ENCODE measurements at places on chromosomes 16 and 17.
A peak's percentile ranks its signal among the peaks of the same experiment; 100 is the strongest.

DNA sequence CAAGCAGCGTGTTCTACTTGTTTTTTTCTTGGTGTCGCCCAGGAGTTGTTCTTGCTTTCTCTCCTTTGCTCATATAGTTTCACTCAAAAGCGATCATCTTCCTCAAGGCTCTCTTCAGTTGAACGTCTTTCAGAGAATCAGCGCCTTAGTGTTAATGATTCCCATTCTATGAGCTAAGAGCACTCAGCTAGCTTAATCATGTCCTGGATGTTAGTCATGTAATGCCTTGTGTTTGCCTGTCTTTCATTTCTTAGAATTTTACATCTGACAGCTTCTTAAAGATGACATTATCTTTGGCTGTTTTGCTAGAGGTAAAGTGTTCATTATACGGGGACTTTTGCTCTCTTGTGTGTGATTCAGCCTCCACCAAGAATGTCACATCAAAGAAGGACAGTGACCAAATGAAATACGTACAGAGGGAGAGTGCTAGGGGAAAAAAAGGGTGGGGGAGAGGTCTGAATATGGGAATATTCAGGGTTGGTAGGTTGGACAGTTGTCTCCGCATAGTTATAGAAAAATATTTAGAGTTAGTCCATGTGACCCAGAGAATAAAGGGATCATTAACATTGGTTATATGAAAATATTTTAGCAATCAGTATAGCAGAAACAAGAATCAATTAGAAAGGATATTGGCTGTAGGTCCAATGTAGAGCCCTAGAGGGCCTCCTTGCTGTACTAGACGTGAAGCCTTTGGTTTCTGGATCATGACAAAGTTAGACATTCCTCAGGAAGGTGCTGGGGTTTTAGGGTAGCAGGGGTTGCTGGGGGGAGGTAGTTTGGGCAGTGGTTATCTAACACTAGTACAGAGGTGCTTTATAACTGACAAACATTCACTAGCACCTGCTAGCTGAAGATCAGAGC lies 31.9 kb upstream of the ANKFN1 start:
- H3K4me3 ChIP-seq = no peak overlapping the region
- H3K4me1 ChIP-seq = no peaks in the 10 kb centered on the region
- H3K27me3 ChIP-seq = no peaks in the 10 kb centered on the region
- H3K27ac ChIP-seq = no peak overlapping the region
- no peak for DNase-seq

GRCh38 chr16:54409982-54410381 lies 123.4 kb upstream of the IRX3 start:
- no peaks in the 10 kb centered on the region for H3K36me3 ChIP-seq
- H3K27ac ChIP-seq = no peak overlapping the region
- H3K27me3 ChIP-seq = no peaks in the 10 kb centered on the region
- no peaks in the 10 kb centered on the region for H3K4me1 ChIP-seq

DNA sequence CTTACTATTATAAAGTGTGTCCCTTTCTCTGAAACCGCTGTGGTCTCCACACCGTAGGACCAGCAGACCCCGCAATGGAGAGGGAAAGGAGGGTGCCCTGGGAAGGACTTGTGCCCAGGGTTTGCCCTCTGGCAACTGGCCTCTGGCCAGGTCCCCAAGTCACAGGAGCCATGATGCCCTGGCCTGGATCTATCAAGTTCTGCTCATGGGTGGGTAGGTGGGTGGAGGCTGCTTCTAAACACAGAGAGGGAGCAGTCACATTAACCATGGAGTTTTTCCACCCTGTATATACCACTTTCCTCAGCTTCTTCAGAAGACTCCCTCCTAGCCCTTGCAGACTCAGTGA lies 9.4 kb upstream of the NEUROD2 start:
- H3K27me3 ChIP-seq = peaks cover 13% of the 10 kb centered on the region
- peaks cover 5% of the 10 kb centered on the region for H3K4me1 ChIP-seq
- DNase-seq = no peak
- H3K4me3 ChIP-seq = peak overlapping the region; percentile 46
- no peaks in the 10 kb centered on the region for H3K36me3 ChIP-seq
- no peak overlapping the region for H3K27ac ChIP-seq

- no peaks in the 10 kb centered on the region for H3K27me3 ChIP-seq
- H3K36me3 ChIP-seq = no peaks in the 10 kb centered on the region
- no peak overlapping the region for H3K27ac ChIP-seq
- no peak overlapping the region for H3K4me3 ChIP-seq
These were observed 70.6 kb upstream of the MED9 start for GRCh38 chr17:17406225-17406624.

DNA sequence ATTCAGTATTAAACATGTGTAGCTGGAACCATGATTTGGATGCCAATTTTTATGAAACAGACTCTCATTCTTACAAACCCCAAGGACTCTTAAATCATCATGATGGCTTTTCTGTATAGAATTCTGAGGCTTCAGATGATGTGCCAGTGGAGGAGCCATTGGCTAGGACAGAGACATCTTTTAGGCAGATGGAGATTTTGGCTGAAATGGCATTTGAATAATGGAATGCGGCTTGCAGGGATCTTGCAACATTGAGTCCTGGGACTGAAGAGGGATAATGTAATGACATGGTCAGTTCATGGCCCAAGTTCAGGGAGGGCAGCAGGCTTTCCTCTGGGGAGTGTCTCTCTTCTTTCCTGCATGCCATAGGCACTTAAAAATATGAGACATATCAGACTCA lies 172.4 kb downstream of the ABCA8 start:
- peak overlapping the region; percentile 38 for H3K27ac ChIP-seq
- H3K36me3 ChIP-seq = no peaks in the 10 kb centered on the region
- DNase-seq = no peak
- H3K4me3 ChIP-seq = no peak overlapping the region
- no peaks in the 10 kb centered on the region for H3K4me1 ChIP-seq

- no peak overlapping the region for H3K4me3 ChIP-seq
- H3K36me3 ChIP-seq = no peaks in the 10 kb centered on the region
- H3K4me1 ChIP-seq = no peaks in the 10 kb centered on the region
These were observed 3.9 kb upstream of the KCNJ16 start for GRCh38 chr17:70071127-70071526.

DNA sequence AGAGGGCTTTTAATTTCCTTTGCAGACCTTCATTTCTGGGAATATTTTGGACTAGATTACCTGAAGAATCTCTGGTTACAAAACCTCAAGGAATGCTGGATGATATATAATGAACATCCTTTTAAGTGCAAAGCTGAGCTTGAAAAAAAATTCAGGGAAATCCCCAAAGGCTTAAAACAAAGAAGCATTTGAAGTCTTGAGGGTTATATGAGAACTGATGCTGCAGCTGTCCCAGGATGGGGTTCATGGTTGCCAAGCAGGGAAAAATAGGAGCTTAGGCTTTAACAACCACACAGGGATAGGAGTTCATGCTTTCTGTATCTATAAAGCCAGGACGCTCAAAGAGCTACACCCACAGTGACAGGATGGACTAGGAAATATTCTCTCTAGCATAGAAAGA lies 150.4 kb upstream of the IRX5 start:
- H3K27ac ChIP-seq = no peak overlapping the region
- H3K4me1 ChIP-seq = no peaks in the 10 kb centered on the region
- no peaks in the 10 kb centered on the region for H3K36me3 ChIP-seq
- no peak for DNase-seq

DNA sequence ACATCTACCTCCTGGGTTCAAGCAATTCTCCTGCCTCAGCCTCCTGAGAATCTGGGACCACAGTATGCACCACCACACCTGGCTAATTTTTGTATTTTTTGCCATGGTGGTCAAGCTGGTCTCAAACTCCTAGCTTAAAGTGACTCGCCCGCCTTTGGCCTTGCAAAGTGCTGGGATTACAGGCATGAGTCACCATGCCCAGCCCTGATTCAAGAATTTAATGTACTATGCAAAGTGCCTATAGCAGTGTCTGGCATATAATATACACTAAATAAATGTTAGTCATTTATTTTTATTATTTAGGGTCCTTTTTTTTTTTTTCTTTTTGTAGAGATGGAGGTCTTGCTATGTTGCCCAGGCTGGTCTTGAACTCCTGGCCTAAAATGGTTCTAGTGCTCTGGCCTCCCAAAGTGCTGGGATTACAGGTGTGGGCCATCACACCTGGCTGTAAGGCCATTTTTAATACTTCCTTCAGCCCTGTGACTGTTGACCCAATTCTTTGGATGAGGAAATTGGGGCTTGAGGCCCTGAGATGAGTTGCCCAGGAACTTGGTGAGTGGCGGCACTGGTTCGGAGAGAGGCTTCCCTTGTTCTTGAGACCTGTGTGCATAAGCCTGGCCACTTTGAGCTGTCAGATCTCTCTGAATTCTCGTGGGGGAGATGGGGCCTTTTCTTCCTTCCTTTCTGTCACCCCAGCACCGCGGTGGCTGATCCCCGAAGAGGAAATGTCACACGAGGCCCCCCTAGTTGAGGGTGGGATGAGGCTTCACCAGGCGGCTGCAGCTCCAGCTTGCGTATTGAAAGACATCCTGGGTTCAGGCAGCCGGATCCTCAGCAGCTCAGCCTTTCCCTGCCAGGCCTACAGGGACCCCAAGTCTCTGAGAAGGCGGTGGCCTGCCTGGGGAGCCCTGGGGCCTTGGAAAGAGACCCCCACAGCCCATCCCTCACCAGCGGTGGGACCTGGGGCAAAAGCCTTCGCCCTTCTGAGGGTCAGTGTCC lies 38.7 kb downstream of the LAT start:
- H3K36me3 ChIP-seq = no peaks in the 10 kb centered on the region
- no peaks in the 10 kb centered on the region for H3K4me1 ChIP-seq
- H3K27me3 ChIP-seq = no peaks in the 10 kb centered on the region
- peak; percentile 44 for DNase-seq

DNA sequence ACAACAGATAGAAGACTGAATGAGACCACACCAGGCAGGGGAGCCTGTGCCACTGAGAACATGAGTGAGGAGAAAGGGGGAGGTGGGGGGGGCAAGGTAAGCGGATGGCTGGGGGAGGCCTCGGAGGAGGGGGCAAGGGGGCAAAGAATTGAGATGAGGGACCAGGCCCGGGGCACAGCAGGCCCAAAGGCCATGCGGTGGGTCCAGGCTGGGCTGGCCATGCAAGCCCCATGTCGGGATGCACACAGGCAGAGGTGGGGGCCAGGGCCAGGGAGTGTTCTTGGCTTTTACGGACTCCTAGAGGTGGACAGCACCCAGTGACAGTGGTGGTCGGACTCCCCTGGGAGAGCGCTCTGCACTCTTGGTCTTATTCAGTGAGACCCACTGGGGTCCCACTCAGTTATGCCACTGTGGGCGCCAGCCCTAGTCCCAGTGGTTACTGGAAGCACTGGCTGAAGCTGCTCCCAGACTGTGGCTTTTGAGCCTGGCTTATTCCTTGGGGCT lies 4.8 kb upstream of the MTHFSD start:
- no peak overlapping the region for H3K27ac ChIP-seq
- H3K36me3 ChIP-seq = no peaks in the 10 kb centered on the region
- peaks cover 8% of the 10 kb centered on the region for H3K4me1 ChIP-seq
- H3K4me3 ChIP-seq = no peak overlapping the region

DNA sequence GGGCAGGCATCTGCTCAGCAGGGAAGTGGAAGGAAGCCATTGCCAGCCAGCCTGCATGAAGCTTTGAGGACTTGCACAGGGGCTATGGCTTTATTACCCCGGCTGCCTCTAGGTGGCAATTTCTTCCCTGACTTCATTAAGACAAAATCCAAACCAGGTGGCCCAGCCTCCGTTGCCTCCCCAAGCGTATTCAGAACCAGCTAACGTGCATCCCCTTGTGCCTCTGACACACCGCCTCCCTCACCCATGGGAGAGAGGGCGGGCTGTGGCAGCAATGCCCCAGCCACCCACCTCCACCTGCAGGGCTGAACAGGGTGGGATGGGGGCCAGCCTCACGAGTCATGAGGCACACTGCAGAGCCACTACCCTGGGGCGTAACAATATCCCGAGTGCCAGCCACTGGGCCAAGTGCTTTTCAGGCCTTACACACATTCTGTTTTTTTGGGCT lies 6.8 kb downstream of the KIFC3 start:
- H3K27me3 ChIP-seq = no peaks in the 10 kb centered on the region
- H3K36me3 ChIP-seq = peaks cover 41% of the 10 kb centered on the region
- no peak overlapping the region for H3K27ac ChIP-seq
- no peak overlapping the region for H3K4me3 ChIP-seq
- no peak for DNase-seq
- H3K4me1 ChIP-seq = peaks cover 49% of the 10 kb centered on the region

- peaks cover 10% of the 10 kb centered on the region for H3K4me1 ChIP-seq
- no peak overlapping the region for H3K27ac ChIP-seq
- no peak overlapping the region for H3K4me3 ChIP-seq
These were observed 169.5 kb downstream of the AHSP start for GRCh38 chr16:31696968-31697743.

GRCh38 chr17:58339755-58340404 lies 11.3 kb upstream of the TSPOAP1 start:
- peak; percentile 27 for DNase-seq
- no peaks in the 10 kb centered on the region for H3K27me3 ChIP-seq
- peaks cover 38% of the 10 kb centered on the region for H3K4me1 ChIP-seq
- H3K4me3 ChIP-seq = peak overlapping the region; percentile 45
- peak overlapping the region; percentile 92 for H3K27ac ChIP-seq

DNA sequence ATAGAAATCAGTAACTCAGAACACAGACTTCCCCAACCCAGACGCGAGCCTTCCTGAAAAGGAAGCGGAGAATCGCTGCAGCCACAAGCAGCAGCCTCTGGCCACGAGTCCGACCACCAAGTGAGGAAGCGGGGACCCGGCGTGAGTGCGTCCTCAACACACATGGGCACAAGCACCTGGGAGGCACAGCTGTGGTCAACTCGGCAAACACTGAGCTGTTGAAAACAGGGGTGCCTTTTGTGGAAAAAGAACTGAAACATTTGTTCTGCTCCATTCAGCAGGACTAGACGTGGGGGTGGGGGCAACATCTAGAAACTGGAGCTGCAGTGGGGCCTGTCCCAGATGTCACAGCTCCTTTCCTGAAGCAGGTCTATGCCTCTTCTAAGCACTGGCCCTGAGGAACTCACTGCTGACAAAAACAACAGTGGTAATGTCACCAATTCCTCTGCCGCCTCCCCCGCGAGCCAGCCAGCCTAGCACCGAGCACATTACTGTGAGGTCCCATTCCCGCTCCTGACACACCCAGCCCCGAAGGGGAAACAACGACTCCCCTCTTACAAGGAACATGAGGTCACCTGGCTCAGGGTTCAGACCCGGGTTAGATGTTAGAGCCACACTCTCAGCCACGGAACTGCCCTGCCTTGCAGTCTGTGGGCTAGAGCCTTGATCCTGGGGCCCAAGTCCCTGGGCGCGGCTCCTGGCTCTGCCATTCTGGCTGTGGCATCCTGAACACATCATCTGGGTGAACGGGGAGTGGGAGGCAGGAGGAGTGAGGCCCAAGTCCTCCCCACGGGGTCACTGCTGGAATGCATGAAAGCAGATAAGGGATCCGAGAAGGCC lies 29.0 kb downstream of the KDM8 start:
- no peak overlapping the region for H3K4me3 ChIP-seq
- no peaks in the 10 kb centered on the region for H3K27me3 ChIP-seq
- H3K27ac ChIP-seq = peak overlapping the region; percentile 42
- H3K4me1 ChIP-seq = peaks cover 44% of the 10 kb centered on the region
- H3K36me3 ChIP-seq = peaks cover 24% of the 10 kb centered on the region

- DNase-seq = no peak
- peaks cover 30% of the 10 kb centered on the region for H3K27me3 ChIP-seq
- no peak overlapping the region for H3K4me3 ChIP-seq
- H3K4me1 ChIP-seq = no peaks in the 10 kb centered on the region
These were observed 50.7 kb upstream of the ACSF3 start for GRCh38 chr16:89042711-89043551.

GRCh38 chr16:49058382-49058781 lies 223.3 kb downstream of the CBLN1 start:
- no peak overlapping the region for H3K27ac ChIP-seq
- no peak for DNase-seq
- no peaks in the 10 kb centered on the region for H3K27me3 ChIP-seq
- H3K4me1 ChIP-seq = no peaks in the 10 kb centered on the region
- no peak overlapping the region for H3K4me3 ChIP-seq

- H3K27me3 ChIP-seq = no peaks in the 10 kb centered on the region
- H3K36me3 ChIP-seq = no peaks in the 10 kb centered on the region
- DNase-seq = no peak
- H3K27ac ChIP-seq = no peak overlapping the region
- H3K4me1 ChIP-seq = peaks cover 9% of the 10 kb centered on the region
- H3K4me3 ChIP-seq = peak overlapping the region; percentile 39
These were observed 53.9 kb downstream of the MYO1D start for GRCh38 chr17:32822996-32823395.
